ENCODE measurements at places on chromosomes 6 and 20. TPM values are rescaled to one million over a fixed set of nuclear protein-coding genes. Genes with fewer than 3 reads are reported as not detected.

GRCh38 chr6:33276581-33276863, 401 bp upstream of the B3GALT4 start:
- no peak for DNase-seq

GRCh38 chr6:132167929-132168892, 217.0 kb upstream of the CCN2 start:
- DNase-seq: no peak

DNA sequence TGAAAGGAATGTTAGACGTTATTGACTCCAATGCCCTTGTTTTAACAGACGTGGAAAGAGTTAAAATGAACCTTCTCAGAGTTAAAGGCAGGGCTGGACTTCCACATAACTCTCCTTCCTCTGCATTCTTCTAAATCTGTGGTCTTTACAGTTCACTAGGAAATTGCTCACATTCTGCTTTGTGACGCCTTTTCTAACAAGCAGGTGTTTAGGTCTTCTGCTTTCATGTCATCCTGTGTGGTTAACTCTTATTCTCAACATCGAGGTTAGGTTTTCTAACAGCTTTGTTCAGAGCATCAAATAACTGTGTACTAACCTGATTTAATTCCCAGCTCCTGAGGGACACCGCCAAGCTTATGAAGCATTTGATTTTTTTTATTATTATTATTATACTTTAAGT, 81.3 kb upstream of the NT5E start:
- DNase-seq: no peak

GRCh38 chr6:142474531-142475289, 172.9 kb downstream of the ADGRG6 start:
- peak; percentile 27 for DNase-seq

DNA sequence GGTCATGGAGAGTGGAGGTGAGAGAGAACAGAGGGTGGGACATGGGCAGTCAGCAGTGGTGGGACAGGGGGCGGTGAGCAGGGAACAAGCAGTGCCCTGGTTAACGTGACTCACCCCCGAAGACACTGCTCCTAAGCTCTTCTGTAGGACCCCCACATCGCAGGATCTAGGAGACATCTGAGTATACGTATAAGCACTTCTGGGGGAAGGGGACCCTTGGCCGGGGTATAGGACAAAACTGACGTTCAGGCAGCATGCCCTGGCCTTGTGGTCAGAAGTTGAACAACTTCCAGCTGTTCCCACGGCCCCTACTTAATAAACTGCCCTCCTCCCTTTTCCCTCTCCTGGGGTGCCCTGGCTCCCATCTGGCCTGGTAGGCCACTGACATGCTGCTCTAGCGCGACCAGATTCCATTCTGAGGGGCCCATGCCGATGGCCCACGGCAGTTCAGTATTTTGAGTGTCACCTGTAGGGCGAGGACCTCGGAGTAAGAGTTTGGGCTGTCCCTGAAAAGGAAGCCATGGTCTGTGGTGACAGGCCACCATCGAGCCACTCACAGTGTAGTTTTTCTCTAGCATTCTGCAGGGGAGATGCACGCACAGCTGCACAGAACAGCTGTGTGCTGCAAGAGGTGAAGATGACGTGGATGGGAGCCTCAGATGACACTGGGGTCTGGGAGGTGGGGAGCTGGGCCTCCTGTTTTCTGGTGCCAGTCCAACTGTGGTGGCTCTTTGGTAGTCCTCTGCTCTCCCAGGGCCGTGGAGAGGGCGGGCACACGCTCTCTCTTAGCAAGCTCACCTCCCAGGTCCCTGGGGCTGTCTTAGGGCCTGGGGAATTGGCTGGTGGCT, 38.4 kb downstream of the PPP1R3G start:
- no peak for DNase-seq

- no peak for DNase-seq
Observed at GRCh38 chr20:62728781-62729300, 20.2 kb downstream of the NTSR1 start.

DNA sequence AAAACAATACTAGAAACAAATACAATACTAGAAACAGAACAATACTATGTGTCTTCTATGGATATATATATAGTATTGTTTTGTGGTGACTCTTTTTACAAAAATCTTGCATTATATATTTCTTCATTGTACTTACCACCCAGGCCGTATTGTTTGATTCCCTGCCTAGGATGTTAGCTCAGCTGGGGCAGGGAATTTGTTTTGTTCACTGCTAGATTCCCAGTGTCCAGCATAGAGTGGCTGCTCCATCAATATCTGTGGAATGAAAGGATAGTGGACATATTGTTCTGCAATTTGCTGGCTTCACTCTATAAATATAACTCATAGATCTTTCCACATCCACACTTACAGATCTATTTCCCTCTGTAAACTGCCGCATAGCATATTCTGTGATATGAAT, 21.5 kb upstream of the PREX1 start:
- DNase-seq: no peak

The ZSCAN16 gene
- 13.5 TPM for polyA plus RNA-seq

The DLK2 gene
- polyA plus RNA-seq: 0.98 TPM

DNA sequence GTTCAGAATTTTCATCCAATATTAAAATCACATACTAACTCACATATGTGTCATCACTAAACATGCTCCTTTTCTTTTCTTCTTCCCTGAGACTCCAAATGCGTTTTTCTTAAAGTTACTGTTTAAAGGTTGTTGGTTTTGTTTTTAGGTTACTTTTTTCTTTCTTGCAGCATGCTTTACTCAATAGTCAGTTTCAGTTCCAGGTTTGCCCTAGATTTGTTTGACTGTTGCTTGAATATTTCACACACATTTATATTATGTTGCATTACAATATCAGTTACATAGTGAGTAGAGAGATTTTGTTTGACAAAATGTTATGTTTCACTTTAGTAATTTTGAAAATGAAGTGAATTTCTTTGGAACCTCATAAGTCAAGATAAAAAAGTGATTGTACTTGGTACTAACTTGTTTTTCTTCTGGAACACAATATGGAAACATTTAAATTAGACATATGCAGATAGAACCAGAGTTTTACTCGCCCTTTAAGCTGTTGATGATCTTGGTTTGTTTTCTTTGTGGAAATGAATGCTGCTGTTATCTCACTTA, 27.3 kb downstream of the FNDC1 start:
- no peak for DNase-seq

GRCh38 chr20:32632461-32633354, 41.0 kb downstream of the C20orf203 start:
- no peak for DNase-seq

The KIF25 gene
- polyA plus RNA-seq: 0.90 TPM

The KIAA0408 gene
- 4.1 TPM for polyA plus RNA-seq

Measured in right renal pelvis (tissue), 4 donors.